ENCODE measurements at places on chromosomes 1 and 21.

GRCh38 chr1:97082160-97082848 lies 360.7 kb downstream of the PTBP2 start:
- no peak for DNase-seq

GRCh38 chr1:10187026-10187334 lies 23.4 kb upstream of the KIF1B start:
- DNase-seq = no peak

GRCh38 chr1:1003618-1004419 lies 3.9 kb upstream of the HES4 start:
- no peak for DNase-seq

- DNase-seq = no peak
Measured at GRCh38 chr1:102897557-102897956, 210.8 kb downstream of the COL11A1 start.

GRCh38 chr1:24541711-24542346 lies 14.1 kb upstream of the NCMAP start:
- no peak for DNase-seq

- no peak for DNase-seq
Measured at GRCh38 chr1:184050636-184051035, 894 bp upstream of the TSEN15 start.

DNA sequence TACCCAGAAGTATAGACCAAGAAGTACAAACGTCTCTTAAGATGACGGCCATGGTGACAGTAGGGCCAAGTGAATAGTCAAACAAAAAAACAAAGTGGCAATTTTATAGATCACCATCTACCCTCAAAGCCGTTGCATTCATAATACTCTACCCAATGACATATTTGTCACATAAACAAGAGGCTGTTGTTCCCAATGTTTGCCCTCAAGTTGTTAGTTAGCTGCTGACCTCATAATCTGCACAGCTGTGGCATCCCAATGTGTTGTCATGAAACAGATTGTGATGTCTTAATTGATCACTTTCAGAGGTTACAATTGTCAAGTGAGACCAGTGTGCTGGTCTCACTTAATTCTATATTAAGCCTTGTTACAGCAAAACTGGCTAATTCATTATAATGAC lies 333.8 kb downstream of the ST6GALNAC3 start:
- no peak for DNase-seq

- no peak for DNase-seq
Measured at GRCh38 chr1:153958961-153959260, 499 bp upstream of the CRTC2 start.

- DNase-seq = no peak
Measured at GRCh38 chr21:29711236-29711635, 228.6 kb downstream of the GRIK1 start.

- DNase-seq = no peak
Measured at GRCh38 chr1:240190881-240191401, 99.3 kb downstream of the FMN2 start.

GRCh38 chr1:243354511-243355153 lies 98.8 kb downstream of the SDCCAG8 start:
- no peak for DNase-seq

- no peak for DNase-seq
Measured at GRCh38 chr21:46551636-46552241, 53.1 kb downstream of the S100B start.

DNA sequence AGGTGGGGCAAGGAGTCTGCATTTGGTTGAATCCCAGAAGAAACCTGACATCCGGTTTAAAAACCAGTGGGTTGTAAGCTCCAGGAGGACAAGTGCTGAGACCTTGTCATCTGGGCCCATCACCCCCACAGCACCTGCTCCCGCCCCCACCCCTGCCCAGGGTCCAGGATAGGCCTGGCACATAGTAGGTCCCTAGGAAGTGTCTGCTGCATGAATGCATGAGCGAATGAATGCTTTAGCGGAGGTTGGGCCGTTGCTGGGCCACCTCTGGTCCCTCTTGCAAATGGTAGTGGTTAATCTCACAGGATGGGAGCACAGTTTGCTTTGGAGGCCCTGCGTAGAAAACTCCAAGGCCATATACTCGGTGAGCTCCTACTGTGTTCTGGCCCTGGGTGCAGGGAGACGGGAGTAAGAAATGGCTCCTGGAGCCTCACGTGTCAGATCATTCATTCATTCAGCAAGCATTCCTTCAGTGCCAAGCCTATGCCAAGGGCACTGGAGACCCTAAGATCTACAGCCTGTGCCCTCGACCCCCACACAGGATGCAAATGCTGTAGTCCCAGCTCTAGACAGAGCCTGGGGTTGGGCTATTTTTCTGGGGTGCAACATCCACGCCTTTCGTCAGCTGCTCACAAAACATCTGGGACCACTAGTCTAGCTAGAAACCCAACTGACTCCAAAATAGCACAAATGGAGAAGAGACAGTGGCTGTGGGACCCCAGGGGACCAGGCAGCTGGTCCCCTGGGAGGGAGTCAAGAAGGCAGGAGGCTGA lies 28.9 kb downstream of the EPHA2 start:
- no peak for DNase-seq

All from stimulated activated CD8-positive, alpha-beta memory T cell treated with anti-CD3 and anti-CD28 coated beads, Interleukin-15, amount 100 ng/mL, for 1 hour (primary cell).